ENCODE measurements at places on chromosomes 6 and 20.

DNA sequence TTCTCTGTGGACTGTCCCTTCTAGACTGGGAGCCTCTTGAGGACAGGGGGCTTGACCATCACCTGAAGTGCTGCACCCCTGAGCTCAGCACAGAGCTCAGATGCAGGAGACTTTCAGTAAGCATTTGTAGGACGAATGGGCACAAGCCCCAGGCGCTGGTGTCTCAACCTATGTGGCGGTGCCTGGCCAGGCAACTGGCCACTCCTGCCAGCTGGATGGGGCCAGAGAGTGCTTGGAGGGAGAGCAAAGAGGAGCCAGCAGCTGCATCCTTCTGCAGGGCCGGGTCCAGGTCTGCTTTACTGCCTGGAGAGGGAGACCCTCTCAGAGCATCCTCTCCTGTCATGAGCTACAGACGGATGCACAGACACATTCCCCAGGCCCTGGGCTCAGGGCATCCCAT, 4.5 kb downstream of the PHACTR3 start:
- DNase-seq, result no peak

- no peak for DNase-seq
Observed at GRCh38 chr6:18485660-18486435, 98.7 kb downstream of the RNF144B start.

DNA sequence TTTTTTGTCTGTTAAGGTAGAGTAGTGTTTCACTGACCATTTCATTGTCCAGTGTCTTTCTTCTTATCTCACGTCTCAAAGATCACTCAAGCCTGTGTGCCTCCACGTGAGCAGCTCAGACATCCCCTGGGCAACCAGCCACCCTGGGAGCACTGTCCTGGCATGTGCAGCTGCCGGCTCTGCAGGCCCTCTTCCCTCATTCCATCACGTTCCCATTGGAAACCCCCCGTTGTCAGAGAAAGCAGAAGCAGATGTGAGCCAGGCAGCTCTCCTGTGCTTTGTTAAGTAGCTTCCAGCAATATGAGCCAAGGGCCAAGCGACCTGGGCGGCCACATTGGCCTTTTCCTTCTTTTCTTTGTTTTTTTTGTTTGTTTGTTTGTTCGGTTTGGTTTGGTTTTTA, 233.2 kb upstream of the SYNDIG1 start:
- DNase-seq, result no peak

GRCh38 chr6:138986578-138986977, 1.5 kb downstream of the REPS1 start:
- DNase-seq, result no peak

GRCh38 chr6:21898107-21898796, 304.7 kb downstream of the SOX4 start:
- DNase-seq, result no peak

- no peak for DNase-seq
Observed at GRCh38 chr20:5596401-5597193, 153.6 kb upstream of the SHLD1 start.

DNA sequence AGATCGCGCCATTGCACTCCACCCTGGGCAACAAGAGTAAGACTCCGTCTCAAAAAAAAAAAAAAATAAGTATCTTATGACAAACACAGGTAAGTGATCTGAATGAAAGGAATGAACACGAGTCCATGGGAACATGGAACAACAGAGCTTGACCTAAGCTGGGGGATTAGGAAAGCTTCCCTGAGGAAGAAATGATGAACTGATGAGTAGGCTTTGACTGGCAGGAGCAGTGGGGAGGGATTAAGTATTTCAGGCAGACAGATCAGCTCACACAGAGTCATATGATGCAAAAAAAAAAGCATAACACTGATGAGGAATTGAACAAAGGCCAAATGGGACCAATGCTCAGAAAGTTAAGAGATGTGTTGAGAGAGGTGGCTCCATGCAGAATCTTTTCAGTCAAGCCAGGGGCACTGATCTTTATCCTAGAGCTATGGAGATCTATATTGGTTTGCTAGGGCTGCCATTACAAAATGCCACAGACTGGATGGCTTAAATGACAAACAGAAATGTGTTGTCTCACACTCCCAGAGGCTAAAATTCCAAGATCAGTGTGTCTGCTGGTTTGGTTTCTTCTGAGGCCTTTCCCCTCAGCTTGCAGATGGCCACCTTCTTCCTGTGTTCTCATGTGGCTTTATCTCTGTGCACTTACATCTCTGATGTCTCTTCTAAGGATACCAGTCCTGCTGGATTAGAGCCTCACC, 85.6 kb downstream of the ANKRD6 start:
- DNase-seq, result no peak

DNA sequence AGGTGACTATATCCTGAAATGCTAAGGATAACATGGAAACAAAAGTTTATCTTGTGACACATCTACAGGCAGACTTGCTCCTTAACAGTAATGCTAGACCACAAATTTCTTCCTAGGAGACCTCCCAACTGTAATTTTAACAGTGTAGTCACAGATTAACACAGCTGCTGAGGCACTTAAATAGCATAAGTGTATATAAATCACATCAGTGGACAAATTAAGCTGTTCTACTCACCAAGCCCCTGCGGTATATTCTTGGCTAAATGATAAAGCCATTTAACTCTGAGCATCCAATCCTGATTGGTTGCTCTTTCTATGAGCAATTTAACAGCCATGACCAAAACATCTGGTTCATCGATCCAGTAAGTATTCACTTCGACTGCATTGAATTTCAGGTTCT, 73.3 kb upstream of the LYRM2 start:
- DNase-seq, result no peak

DNA sequence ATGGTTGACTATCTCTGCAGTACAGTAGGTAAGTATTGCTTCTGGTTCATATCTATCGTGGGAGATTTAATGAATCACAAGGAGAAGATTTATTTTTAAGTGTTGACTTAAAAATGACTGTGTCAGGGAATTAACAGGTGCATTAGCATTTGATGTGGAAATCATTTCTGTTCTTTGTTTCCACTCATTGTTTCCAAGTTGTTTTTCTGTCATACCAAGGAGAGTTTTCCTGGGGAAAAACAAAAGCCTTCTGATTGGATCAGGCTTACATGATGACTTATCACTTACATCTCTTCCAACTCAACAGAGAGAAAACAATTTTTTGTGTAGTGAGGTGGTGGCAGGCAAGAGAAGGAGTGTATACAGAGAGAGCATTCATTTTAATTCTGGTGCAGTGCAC, 686.4 kb downstream of the HTR1B start:
- no peak for DNase-seq

DNA sequence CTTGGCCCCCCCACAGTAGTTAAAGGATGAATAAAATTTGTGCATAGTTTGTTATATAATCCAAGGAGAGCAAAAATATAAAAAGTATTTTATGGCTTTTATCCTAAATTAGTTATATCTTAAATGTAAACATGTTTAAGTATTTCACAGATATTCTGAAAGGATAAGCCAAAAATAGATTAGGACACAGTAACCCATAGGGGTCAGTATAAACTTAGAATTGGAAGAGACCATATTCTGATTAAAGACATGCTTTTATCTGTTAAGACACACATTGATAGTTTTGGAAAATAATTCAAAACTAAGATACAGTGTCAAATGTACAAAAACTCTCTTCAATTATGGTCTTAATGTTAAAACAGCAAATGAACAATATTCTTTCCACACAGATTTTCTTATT, 4.5 kb upstream of the SERINC1 start:
- DNase-seq, result no peak

- DNase-seq, result no peak
Observed at GRCh38 chr6:168625602-168626001, 184.6 kb downstream of the SMOC2 start.

GRCh38 chr6:123888771-123889513, 85.3 kb downstream of the NKAIN2 start:
- DNase-seq, result no peak

GRCh38 chr6:153208706-153209105, 77.6 kb upstream of the RGS17 start:
- no peak for DNase-seq

GRCh38 chr20:15287329-15287728, 949.9 kb upstream of the FLRT3 start:
- DNase-seq, result no peak

DNA sequence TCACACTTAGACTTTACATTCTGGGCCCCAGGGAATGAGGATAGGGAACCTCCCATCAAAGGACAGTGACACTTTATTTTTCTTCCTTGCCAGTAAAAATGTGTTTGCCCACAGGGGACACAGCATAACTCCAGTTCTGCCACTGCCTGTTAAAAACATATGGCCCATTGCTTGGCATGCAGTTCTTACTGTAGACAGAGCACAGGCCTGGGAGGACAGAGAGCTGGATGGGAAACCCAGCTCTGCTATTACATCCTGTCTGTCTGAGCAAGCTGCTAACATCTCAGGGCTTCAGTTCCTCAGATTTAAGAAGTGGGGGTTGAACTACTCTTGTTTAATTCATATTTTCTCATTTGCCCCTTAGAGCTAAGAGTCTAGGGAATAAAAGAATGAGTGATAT, 120.2 kb downstream of the AKAP7 start:
- no peak for DNase-seq

DNA sequence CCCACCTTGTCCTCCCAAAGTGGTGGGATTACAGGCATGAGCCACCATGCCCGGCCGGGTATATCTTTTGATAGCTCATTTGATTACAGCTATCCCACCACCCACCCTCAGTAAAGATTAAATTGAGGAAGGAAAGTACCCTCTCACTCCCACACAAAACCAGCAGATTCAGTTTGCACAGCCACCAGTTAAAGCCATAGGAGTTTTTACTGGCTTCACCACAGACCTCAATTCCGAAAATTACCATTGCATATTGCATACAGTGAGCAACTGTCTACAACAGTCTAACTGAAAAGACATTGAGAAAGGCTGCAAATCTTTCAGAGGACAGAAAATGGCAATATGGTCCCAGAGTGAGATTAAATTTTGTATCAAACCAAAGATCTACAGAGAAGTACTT, 34.9 kb downstream of the ESF1 start:
- DNase-seq, result no peak

DNA sequence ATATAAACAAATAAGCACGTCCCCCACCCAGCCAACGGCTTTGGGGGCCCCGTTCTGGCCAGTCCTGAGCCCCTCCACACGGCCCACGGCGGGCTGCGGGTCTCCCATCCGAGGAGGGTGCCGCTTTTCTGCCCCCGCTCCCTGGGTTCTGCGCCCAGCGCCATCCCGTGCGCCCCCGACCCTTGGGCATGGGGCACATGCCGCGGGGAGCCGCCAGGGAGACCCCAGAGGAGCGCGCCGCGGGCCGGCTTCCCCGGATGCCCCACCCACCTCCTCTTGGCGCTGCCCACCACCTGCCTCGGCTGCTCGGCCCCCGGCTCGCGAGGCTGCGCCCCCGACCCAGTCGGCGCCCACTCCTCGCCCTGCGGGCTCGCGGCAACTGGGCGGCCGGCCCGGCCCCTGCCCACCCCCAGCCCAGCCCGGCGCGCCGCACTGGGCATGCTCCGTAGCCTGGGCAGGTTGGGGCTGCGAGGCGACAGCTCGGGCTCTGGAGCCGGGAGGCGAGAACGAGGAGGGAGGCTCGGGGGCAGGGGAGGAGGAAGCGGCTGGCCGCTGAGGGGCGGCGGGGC, 570 bp upstream of the PLCB4 start:
- no peak for DNase-seq

DNA sequence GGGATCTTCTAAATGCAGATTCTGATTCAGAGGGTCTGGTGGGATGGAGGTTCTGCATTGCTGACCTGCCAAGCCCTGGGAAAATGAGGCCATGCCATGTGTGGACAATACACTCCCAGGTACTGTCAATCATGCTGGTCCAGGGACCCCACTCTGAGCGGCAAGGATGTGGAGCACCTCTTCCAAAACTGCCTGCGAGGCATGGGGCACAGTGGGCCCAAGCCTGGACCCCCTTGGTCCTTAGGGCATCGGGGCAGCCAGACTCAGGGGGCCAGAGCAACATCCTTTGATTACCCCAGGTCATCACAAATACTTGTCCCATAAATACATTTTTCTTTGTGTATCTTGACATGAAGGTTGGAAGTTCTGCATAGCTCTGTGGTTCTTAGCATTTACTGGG, 76.8 kb upstream of the NXT1 start:
- no peak for DNase-seq

DNA sequence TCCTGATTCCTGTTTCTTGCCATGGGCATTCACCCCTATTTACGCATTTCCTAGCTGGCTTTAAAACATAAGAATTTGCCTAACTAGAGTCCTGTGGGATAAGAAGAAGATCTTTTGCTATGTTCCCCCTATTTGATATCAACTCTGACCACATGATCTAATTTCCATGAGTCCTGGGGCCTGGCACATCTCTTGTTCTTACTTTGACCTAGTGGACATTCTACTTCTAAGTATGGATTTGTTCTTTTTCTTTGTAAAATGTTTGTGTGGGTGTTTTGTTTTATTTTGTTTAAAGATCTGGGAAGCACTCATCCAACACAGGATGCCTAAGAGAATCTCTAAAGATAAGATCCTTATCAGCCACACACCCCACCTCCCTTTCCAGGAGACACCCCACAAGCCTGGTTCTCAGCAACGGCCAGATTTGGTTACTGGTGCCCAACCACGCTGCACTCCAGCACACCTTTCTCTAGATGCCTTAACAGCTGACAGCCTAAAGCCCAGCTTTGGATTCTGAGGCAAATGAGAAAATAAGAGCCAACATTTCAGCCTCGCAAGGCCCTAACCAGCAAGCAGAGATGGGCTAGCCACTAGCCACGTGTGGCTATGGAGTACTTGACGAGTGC, 74.7 kb downstream of the SLC23A2 start:
- no peak for DNase-seq

Data from esophagus squamous epithelium (tissue), 5 donors.